ENCODE measurements at places on chromosomes 4 and X. TPM values are rescaled to one million over a fixed set of nuclear protein-coding genes. Genes with fewer than 3 reads are reported as not detected.

The GSX2 gene
- total RNA-seq, result not detected

The ADGRL3 gene
- total RNA-seq, result 0.56 TPM

The FAT1 gene
- total RNA-seq, result 538 TPM

The OPRPN gene
- total RNA-seq, result not detected

The DNASE1L1 gene
- total RNA-seq, result 178 TPM

The NAT8L gene
- total RNA-seq, result 0.13 TPM

The MAMLD1 gene
- total RNA-seq, result 1.1 TPM

The SRPX gene
- total RNA-seq, result 500 TPM

The SMR3B gene
- total RNA-seq, result not detected

The GLUD2 gene
- 1.7 TPM for total RNA-seq

The NDST4 gene
- total RNA-seq, result not detected

The CLCN4 gene
- 5.1 TPM for total RNA-seq

The SMIM10L2A gene
- 0.79 TPM for total RNA-seq

All from smooth muscle cell of the pulmonary artery (primary cell).